ENCODE measurements at places on chromosomes 4 and X.

DNA sequence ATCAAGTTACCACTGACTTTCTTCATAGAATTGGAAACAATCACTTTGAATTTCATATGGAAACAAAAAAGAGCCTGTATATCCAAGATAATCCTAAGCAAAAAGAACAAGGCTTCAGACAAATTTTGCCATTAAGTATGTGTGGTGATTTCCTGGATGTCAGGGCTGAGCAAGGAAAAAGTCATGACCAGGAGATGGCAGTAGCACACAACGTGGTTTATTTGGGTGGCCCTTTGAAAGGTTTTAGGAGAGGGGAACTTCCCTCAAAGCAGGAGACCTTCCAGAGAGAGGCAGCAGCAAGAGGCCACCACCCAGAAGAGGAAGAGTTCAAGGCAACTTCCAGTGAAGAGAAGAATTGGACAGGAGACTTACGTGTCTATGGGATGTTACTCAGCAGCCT lies 18.1 kb upstream of the ZXDB start:
- no peak for DNase-seq

- no peak for DNase-seq
Measured at GRCh38 chr4:148425327-148426110, 16.7 kb downstream of the NR3C2 start.

DNA sequence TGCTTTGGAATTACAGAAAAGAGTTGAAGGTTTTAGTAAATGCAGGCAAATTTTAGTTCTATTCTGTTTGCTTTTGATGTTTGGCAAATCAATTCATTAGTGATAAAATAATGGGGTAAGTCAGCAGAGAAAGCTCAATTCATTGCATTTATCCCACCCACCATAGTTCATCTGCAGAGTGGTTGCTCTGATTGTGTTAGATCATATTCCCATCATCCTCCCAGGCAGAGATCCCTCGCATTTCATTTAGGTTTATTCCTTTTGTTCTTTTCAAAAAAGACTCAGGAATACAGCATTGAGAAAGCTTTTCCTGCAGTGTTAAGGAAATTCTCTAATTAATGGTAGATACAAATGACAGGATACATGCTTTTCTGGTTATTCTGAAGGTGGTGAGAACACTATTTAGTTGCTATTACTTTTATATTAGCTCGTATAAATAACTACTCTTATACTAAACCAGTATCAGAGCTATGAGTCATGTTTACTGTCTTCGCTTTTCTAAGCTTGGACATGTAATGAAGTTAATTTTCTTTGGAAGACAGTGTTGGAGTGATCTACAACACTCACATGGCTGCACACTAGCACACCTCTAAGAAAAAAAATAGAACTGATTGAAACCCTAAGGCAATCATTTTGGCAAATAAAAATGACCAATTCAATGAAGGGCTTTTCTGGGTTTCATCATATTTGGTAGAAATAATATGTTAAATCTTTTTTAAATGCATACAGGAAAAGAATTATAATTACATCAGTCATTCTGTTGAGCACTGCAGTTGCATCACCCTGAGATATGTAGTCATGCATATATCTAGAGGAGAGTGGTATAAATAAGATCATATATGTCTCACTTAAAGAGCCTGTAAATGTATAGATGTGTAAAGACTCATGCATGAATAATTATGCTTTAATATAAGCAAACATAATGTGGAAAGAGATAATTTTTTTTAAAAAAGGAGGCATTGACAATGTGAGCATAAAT lies 351.6 kb downstream of the PCDH7 start:
- no peak for DNase-seq

DNA sequence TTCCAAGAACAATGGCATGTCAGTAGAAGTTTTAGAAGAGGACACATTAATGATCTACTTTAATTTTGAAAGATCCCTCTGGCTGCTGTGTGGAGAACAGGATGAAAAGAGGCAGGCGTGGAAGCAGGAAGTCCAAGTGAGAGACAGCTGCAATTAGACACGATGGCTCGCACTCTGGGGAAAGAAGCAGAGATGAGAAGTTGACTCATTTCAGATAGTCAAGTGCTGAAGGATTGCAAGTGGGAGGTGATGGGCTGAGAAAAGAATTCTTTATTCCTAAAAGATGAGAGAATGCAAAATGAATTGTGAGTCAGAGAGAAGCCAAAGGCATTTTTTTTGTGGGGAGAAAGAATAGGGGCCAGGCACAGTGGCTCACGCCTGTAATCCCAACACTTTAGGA lies 16.5 kb downstream of the RXFP1 start:
- DNase-seq = no peak

DNA sequence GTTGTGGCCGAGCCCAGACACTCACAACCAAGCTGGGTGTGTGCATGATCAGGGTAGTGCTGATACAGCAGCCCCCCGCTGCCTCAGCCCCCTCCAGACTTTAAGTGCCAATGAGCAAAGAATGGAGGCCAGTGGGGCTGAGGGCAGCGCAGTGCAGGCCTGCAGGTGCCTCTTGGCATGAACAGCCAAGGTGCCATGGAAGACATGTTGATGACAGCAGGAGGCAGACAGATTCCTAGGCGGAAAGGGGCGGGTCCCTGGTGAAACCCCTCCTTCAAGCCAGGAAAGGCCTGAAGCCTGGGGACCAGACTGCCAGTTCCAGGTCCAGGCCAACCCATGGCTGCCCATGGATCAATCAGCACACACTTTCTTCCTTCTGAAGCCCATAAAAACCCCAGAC lies 253.3 kb upstream of the ETNPPL start:
- no peak for DNase-seq

GRCh38 chrX:68413254-68413653 lies 20.0 kb downstream of the OPHN1 start:
- no peak for DNase-seq

GRCh38 chrX:7143941-7144525 lies 3.5 kb upstream of the STS start:
- no peak for DNase-seq

- no peak for DNase-seq
Measured at GRCh38 chrX:145620666-145621065, 197.0 kb upstream of the SLITRK2 start.

DNA sequence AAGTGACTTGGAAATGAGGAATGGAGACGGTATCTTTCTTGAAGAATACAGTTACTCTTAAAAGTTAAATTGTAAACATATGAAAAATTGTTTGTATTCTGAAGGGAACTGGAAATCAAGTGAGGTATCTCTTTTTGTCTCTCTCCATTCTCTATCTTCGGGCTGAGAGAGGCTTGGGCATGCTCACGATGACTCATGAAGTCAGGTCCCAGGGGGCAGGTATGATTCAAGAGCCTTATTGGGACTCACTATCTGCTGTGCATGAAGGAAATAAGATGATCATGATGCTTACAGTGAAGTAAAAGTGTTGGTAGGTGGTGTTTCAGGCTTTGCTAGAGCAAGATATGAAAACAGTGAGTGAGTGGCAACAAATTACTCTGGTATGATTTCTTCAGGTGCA lies 200.4 kb upstream of the PITX2 start:
- DNase-seq = no peak

DNA sequence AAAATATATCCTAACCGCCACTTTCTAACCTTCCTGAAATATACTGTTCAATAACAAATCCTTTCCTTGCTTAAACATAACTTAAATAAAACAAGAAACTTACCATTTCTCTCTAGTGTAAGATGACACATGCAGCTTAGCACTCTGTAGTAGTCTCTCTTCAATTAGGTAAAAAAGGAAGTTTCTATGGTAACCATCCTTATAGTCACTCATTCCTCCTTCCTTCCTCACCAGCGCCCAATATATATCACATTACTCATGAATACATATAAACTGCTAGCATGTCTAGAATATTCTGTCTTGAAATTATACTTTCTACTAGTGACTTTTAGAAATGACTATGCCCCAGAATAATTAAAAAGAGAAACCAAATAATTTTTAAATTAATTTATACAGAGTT lies 112.2 kb downstream of the SNCA start:
- no peak for DNase-seq

GRCh38 chr4:165177725-165178666 lies 29.4 kb upstream of the KLHL2 start:
- DNase-seq = no peak

DNA sequence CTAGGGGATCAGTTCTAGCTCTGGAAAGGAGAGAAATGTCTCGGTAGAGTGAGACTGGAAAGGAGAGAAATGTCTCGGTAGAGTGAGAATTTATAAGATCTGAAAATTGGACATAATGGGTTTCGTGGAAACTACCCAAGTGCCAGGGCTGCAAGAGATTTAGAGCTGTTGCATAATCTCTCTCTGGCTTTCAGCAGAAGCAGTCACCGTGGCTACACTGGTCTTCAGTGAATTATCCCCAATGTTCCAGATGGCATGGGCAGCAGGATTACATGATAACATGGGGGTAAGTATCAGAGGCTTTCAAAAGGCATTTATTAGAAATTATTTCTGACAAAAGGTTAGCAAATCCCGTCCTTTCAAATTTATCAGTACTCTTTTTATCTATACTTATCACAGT lies 435.5 kb downstream of the NKX6-1 start:
- no peak for DNase-seq

DNA sequence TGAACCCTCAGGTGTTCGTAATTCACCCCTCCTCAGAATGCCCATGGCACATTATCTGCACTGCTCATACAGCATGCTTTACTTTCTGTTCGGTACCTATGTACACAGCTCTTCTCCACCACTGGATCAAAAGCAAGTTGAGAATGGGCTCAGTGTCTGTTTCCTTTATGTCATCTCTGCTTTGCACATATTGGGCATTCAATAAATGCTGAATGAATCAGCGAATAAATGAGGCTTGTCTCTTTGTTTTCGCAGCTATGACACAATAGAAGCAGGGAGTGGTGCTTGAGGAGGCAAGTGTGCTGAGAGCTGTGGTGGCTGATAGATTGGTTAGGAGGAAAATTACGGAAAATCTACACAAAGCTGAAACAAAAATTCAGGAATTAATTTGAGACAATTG lies 109.1 kb upstream of the VMA21 start:
- DNase-seq = no peak

Measured in stimulated activated CD4-positive, alpha-beta T cell treated with anti-CD3 and anti-CD28 coated beads, Interleukin-12 subunit alpha, Interleukin-12 subunit beta, amount 100 ng/mL, for 48 hours (primary cell).